ENCODE measurements at places on chromosomes 6 and 20.
A peak's percentile ranks its signal among the peaks of the same experiment; 100 is the strongest.

DNA sequence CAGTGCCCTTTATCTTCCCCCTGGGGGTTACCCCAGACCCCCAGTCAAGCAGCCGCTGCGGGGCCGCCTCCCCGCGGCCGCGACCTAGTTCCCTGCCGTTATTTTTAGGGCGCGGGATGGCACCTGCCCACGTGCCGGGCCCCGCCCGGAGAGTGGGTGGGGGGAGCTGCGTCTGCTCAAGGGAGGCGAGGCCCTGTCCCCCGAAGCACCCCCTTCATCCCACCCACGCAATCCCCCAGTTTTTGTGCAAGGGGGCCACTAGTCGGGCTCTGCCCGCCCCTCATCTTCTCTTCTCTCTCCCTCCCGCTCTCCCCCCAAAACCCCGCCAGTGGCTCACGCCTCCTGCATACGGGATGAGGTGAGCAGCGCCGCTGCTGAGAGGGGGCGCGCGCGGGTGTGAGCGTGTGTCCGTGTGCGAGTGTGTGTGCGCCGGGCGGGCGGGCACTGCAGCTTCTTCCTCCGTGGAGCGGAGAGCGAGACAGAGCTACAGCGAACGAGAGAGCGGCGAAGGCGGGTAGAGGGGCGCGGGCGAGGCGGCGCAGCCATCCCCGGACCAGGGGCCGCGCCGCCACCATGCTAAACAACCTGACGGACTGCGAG is at the start of gene SLC12A5:
TSS of gene SLC12A5 (plus strand) at position 444 of the 600 bp plus-strand sequence. CDS start at position 574, 130 bp downstream.
- no peak for DNase-seq

- no peak for DNase-seq
These were observed 378.7 kb downstream of the RNGTT start for GRCh38 chr6:88584581-88585275.

GRCh38 chr6:41818271-41819054 is 31.0 kb downstream of the TOMM6 start:
- DNase-seq: no peak

GRCh38 chr6:29734046-29735018 is 11.1 kb downstream of the HLA-F start:
- no peak for DNase-seq

- DNase-seq: no peak
These were observed 45.5 kb downstream of the NDRG3 start for GRCh38 chr20:36700438-36700837.

DNA sequence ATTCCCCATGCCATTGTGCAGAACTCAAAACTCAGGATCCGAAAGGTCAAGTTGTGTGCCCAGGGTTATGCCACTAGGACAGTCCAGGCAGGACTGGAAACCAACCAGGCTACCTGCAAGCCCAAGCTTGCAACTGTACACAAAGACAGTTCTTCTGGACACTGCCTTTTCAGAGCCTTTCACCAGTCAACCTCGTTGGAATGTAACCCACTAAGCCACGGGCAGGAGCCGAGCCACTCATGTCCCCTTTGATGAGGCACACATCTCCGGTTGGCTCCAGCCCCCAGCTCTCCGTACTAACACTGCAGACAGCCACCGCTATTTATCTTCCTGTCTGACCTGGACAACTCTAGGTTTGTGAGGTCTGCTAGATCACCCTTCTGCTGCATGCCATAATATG is 62.5 kb downstream of the BMP7 start:
- no peak for DNase-seq

DNA sequence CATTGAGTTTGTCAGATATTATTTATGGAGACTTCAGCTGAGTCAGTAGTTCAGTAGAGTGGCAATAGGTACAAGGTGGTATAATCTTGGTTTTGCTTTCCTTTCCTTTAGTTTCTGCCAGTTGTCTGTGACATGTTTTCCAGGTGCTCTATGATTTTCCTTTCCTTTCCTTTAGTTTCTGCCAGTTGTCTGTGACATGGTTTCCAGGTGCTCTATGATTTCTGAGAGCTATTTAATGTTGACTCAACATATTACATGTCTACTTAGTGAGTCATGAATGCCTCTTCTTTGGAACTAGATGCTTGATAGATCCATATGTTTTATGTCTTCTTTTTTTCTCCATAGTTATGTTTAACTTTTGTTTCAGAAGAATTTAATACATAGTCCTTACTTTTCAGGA is 186.4 kb upstream of the DEFB112 start:
- DNase-seq: no peak

DNA sequence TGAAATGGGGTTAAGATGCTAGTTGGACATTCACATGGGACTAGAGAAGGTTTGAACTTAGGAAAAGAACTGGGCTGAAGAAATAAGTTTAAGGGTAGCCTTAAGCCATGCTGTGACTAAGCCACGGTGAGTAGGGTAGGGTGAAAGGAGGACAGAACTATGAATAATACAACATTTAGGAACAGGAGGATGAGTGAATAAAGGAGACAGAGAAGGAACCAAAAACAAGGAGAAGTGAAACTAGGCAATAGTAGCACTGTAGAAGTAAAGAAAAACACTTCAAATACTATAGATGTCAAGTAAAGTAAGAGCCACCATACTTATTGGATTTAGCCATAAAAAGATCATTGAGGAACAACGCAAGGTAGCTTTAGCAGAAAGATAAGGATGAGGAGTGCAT is 111.2 kb downstream of the KCNQ5 start:
- no peak for DNase-seq

GRCh38 chr6:138682704-138683527 is 90.7 kb upstream of the CCDC28A start:
- DNase-seq: no peak

DNA sequence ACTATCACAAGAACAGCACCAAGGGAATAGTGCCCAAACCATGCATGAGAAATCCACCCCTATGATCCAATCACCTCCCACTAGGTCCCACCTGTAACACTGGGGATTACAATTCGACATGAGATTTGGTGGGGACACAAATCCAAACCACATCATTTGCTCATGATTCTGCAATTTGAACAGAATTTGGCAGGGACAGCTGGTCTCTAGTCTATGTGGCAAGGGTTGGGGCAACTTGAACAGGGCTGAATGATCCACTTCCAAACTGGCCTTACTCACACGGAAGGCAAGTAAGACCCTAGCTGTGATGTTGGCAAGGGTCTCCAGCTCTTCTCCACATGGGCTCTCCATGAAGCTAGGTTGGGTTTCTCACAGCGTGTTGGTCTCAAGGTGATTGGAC is 10.1 kb upstream of the FKBP5 start:
- no peak for DNase-seq

DNA sequence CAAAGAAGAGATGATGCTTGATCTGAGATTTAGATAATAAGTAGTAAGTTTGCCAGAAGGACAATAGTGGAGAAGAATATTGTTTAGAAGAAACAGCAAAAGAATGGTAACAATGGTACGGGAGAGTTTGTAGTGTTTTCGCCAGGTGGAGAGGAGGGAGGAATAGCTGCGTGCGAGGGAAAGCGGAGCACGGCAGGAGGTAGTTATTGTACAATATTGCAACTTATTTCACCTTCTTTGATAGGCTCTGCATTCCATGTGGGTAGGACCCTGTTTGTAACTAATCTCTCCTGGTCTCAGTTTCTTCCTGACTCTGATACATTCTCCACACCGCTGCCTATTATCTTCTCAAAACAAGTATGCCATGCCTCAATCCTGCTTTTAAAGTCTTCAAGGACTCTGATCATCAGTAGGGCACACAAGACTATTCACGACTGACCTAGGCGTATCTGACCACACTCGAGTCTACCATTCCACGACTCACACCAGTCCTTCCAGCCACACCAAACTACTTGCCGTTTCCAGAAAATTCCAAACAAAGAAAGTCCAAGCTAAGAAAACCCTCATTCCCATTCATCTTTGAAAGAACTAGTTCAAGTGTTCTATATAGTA is 1.1 kb downstream of the PPIL4 start:
- no peak for DNase-seq

DNA sequence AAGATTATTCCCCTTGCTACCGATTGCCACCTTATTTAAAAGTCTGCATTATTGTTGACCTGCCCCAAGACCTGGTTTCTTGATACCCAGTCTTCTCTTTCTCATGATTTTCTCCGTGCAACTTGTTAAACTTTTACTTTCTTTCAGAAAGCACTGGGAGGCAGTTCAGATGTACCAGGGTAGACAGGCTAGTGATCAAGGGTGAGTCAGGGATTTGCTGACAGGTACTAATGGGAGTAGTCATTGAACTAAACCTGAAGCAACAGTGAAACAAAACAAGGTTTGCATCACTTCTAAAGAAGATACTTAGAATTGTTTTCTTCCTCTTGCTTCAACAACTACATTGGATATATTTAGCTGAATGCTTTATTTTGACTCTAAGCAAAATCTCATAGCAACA is 124.4 kb downstream of the KCNQ5 start:
- DNase-seq: no peak

DNA sequence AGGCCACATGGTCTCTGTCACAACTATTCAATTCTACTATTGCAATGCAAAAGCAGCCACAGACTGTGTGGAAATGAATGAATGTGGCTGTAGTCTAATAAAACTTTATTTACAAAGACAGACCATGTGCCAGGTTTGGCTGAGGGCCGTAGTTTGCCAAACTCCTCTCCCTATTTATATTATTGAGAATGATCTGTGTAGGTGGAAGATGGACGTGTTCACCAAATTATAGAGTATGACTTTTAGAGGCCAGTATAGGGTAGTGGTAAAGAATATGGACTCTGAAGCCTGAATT is 125.7 kb upstream of the MYLIP start:
- no peak for DNase-seq

GRCh38 chr6:41780551-41781365 is at the start of gene PRICKLE4:
PRICKLE4 (plus strand) TSS chr6:41780782; CDS start chr6:41783474, 2,692 bp downstream.
- no peak for DNase-seq

DNA sequence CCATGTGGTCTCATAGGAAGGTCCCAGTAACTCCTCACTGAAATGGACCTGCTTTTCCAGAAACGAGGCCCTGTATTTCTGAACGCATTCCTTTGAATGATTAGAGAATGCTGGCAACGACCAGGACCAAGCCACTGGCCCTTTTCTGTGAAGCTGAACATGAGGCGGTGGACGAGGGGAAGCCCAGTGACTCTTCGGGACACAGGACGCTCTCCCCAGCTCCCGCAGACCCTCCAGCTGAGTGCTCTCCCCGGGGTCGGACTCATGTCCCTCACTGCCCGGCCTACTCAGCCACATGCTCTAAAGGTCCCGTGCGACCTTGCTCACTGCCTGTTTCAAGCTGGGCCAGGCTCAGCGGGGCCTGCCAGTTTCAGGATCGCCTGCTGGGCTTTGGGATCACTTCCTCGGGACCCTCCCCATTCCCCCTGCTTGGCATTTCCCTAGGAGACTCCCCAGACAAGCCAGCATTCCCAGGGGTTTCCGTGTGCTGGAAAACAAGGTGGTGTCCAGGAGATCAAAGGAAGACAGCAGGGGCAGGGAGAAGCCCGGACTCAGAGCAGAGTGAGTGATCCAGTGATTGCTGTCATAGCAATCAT is 2.6 kb upstream of the CST9 start:
- no peak for DNase-seq

GRCh38 chr6:27838058-27838944 is 73.9 kb downstream of the OR2B2 start:
- DNase-seq: peak; percentile 99
